Stimulated activated CD4-positive, alpha-beta T cell treated with anti-CD3 and anti-CD28 coated beads, Interleukin-1b, Interleukin-23, amount 100 ng/mL, for 24 hours (primary cell): ENCODE measurements at places on chromosomes 5 and 9.

GRCh38 chr9:95433096-95433819 is 83.5 kb downstream of the PTCH1 start:
- DNase-seq, result no peak

DNA sequence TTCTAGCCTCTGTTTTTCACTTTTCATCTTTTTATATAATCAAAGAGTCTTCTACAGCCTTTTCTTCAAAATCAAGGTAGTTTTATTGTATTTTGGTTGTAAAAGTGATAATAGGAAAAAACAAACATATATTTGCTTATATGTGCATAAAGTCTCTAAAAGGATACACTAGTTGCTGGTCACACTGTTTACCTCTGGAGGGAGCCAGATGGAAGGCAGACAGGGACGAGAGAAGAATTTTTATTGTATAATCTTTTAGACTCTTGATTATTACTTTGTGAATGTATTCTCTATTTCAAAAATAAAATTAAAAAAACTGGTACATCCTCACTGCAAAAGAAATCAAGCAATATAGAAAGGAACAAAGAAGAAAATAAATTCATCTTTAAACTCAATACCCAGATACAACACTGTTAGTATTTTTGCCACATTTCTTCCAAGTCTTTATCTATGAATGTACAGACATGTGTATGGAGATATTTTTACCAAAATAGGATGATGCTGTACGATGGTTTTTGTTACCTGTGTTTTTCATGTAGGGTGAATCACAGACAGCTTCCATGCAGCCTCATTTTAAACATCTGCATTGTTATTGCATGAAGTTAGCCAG is 6.1 kb upstream of the RNF183 start:
- DNase-seq, result no peak

- DNase-seq, result no peak
These were observed 115.7 kb downstream of the FBXO38 start for GRCh38 chr5:148499452-148499851.

GRCh38 chr9:98288881-98289280 is 33.4 kb upstream of the TBC1D2 start:
- no peak for DNase-seq
